ENCODE measurements at places on chromosomes 11 and 22.

GRCh38 chr11:97514446-97514845 lies 1124.6 kb downstream of the JRKL start:
- DNase-seq, result no peak

- no peak for DNase-seq
Measured at GRCh38 chr11:119647254-119647653, 81.7 kb downstream of the NECTIN1 start.

GRCh38 chr11:33724644-33725035 lies 11.6 kb downstream of the CD59 start:
- no peak for DNase-seq

- DNase-seq, result no peak
Measured at GRCh38 chr11:92140021-92140420, 84.6 kb upstream of the FAT3 start.

GRCh38 chr22:30873661-30874060 lies 94.9 kb downstream of the MORC2 start:
- DNase-seq, result no peak

All from colonic mucosa (tissue), 4 donors.